Psoas muscle (tissue), 8 donors: ENCODE measurements at places on chromosomes 16 and 17. TPM values are rescaled to one million over a fixed set of nuclear protein-coding genes. Genes with fewer than 3 reads are reported as not detected.

The NLRC3 gene
- total RNA-seq: 1.4 TPM

The BMERB1 gene
- total RNA-seq: 31.3 TPM

The EFCAB5 gene
- not detected for total RNA-seq

The TMC7 gene
- total RNA-seq: 1.1 TPM

The CHST5 gene
- total RNA-seq: not detected

The ABCC12 gene
- total RNA-seq: 0.94 TPM

The SCNN1B gene
- 0.67 TPM for total RNA-seq

The C17orf50 gene
- not detected for total RNA-seq

The BRICD5 gene
- total RNA-seq: 0.86 TPM

The EFCAB13 gene
- 0.37 TPM for total RNA-seq
